CD4-positive, alpha-beta T cell treated with Interleukin-12 subunit alpha and Interleukin-12 subunit beta, for 1 hour (primary cell): ENCODE measurements at places on chromosomes 6 and 20.

DNA sequence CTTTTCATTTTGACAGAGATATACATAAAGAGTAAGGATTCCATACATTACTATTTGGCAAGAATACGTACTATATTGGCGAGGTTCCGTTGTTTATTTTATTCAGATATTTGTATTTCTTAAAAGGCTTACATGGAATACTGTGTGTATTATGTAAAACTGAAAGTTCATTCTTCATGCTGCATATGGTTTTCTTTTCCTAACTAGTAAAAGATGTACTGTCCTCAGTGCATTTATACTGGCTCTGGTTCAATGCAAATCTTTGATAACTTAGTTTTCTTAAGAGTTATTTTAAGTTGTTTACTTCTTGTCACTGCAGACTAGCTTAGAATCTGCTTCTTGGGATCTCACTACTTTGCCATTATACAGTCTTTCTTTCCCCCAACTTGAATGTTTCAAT is 42.0 kb downstream of the ADGRB3 start:
- no peak for DNase-seq

- DNase-seq = peak; percentile 74
Measured at GRCh38 chr6:137883400-137884148, 16.5 kb downstream of the TNFAIP3 start.

GRCh38 chr6:139308286-139308916 is 16.6 kb upstream of the TXLNB start:
- DNase-seq = no peak

GRCh38 chr6:125828476-125829039 is 37.8 kb downstream of the NCOA7 start:
- DNase-seq = no peak

GRCh38 chr6:129593233-129593564 is 116.8 kb downstream of the ARHGAP18 start:
- no peak for DNase-seq
